ENCODE measurements at places on chromosomes 11 and 22.

DNA sequence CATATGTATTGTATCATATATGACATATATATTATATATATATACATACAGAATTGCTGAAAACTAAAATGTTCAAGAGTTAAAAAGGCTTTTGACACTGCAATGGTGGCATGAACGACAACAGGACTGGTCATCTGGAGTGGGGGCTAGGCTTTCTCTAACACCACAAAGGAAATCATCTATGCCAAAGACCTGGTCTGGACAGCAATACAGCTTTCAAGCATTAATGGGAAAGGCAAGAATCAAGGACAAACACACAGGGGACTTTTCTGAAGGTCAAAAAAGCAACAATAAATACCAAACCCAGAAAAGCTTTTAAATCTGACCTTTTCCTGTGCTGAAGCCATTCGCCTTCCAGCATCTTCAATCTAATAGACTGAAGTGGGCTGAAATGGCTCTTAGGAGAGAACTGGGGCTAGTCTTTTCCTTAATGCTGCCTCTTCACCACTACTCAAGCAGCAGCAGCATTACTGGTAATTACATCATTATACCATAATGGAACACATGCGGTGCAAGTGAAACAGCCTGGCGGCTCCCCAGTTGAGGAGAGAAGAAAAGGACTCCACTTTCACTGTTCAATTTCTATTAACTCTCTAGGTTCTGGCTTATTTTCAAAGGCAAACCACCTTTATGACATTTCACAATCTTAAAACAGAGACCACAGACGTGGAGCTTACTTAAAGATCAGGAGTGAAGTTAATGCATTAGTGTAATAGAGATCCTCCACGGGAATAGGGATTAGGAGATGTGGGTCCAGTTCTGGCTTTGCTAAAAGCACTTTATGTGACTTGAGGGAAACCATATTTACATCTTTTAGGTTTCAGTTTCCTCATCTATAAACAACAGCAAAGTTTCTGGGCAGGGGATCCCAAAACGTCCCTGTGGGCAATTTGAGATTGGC lies 63.0 kb downstream of the GAB2 start:
- DNase-seq: no peak

GRCh38 chr22:30948930-30949342 lies 19.6 kb downstream of the MORC2 start:
- DNase-seq: no peak

DNA sequence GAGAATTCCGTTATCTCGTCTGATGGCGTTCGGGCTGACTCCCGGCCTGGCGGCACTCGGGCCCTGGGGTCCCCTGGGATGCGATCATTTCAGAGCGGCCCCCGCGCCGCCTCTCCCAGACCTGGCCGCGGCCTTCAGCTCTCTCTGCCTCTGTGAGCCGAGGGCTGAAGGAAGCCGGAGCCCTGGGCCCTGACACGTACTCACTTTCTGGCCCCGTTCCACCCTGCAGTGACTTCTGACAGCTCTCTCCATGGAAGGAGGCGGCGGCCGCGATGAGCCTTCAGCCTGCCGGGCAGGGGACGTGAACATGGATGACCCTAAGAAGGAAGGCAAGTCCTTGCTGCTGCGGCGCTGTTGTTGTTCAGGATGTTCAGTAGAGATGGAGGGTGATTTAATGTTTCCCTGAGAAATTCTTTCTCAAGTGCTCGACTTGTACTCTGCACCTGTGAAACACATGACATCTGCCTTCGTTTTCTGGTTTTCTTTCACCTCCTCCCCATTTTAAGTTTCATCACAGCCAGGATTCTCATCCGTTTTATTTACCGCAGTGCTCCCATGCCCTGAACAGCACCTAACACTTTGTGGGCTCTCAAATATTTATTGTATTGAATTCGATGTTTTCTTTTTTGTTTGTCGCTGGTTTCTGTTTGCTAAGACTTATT lies 612 bp downstream of the GTSE1 start:
- DNase-seq: no peak

GRCh38 chr11:443542-444199 lies 1.9 kb upstream of the ANO9 start:
- DNase-seq: no peak

- DNase-seq: no peak
These were observed 121.5 kb downstream of the CD44 start for GRCh38 chr11:35260342-35260985.

GRCh38 chr11:2298795-2299761 lies 2.6 kb downstream of the C11orf21 start:
- DNase-seq: no peak

GRCh38 chr11:100584201-100584985 lies 102.7 kb upstream of the ARHGAP42 start:
- no peak for DNase-seq

GRCh38 chr11:33222052-33222750 lies 35.0 kb upstream of the HIPK3 start:
- DNase-seq: no peak

GRCh38 chr11:64800303-64801157 lies 2.5 kb downstream of the MAP4K2 start:
- DNase-seq: no peak

DNA sequence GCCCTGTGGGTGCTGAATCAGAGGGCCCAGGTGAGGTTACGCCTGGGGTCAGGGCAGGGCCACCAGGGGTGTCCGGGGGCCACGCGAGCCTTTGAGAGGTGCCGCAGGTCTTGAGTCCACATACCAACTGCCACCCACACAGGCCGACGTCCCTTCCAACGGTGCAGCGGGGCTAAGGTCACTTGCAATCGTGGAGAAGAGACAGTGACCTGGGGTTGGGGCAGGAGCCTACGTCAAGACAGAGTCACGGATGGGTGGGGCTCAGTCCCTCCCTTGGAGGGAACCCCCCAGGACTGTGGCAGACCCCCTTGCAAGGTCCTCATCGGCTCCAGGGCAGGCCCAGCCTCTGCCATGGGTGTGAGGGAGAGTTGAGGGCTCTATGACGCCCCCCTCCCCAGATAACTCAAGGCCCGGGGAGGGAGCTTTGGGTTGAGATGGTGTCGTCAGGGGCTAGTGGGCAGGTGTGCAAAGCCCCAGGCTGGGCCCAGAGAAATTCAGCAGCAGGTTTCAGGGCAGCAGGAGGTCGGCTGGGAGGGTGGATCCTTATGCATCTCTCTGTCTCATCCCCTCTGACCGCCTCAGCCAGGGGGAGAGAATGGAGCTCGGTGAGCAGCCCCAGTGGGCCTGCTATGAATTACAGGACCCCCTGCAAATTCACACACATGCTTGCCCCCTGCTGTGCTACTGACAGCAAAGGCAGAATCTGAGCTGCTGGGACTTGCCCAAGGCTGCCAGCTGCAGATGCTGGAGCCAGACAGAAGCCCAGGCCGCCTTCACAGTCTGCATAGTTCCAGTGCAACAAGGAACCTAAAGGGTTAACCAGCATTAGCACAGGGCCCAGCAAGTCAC lies 60.0 kb downstream of the MYEOV start:
- no peak for DNase-seq

DNA sequence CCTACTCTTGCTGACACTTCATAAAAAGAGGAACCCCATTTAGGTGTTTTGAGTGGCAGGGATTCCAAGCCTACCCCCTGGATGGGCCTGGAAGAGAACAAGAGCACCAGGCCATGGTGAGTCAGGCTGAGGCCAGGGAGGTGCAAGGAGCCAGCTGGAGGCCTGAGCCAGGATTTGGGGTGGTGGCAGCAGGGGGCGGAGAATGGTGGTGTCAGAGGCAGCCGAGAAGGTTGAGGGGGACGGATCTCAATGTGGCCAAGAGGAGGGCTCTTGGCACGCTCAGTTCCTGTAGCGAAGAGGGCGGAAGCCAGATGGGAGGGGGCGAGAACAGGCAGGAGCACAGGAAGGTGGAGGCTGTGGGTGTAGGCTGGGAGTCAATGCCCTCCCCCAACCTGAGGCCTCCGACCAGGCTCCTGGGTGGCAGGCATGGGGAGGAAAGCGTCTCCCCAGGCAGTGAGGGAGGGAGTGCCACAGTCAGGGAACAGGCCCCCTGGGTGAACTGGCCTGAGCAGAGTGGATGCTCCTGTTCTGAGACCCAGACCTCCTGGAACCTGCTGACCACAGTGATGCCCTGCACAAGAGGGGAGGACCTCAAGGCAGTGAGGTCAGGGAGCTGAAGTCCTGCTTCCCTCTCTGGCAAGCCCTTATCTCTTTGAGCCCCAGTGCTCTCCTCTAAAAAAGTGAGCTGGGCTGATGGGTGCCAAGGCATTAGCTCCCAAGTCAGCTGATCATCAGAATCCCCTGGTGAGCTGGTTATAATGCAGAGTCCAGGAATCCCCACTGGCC lies 13.9 kb downstream of the RTN4RL2 start:
- no peak for DNase-seq

Measured in central memory CD4-positive, alpha-beta T cell (primary cell).